ENCODE measurements at places on chromosomes 3 and 15.

DNA sequence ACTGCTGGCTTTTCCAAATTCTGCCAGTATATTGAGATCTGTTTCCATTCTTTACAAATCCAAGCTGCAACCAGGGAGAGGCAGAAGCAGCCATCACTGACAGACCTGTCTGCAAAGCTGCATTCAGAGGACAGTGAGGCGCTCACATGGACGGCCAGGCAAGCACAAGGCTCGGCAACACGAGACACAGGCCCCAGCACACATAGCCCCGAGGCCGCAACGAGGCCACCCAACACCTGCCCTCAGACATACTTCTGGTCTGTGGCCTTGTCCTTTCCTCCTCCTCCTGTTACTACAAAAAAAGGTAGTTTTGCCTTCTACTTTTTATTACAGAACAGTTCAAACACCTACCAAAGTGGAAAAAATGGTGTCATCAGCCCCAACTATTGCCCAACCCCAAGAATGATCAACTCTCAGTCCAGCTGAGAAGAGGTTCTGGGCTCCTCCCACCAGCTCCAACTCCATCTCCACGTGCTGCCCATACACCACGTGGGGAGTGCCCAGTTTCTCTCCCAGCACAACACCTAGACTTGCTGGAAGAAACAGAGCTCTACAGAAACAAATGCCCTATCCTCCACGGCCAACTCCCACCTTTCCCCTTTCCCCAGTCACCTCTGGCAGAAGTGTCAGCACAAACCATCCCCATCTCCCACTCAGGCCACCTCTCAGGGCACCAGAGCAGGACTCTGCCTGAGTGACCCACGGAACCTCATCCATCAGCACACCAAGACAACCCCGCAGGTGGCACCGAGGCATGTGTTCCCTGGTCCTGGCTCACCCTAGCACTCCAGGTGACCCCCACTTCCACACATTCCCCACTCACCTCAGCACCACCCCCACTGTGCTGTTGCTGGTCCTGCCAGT, 7.4 kb downstream of the ZXDC start:
- DNase-seq, result no peak

- no peak for DNase-seq
Measured at GRCh38 chr3:7692866-7693265, 808.8 kb upstream of the LMCD1 start.

GRCh38 chr3:75176937-75177336, 487.2 kb upstream of the FRG2C start:
- no peak for DNase-seq

DNA sequence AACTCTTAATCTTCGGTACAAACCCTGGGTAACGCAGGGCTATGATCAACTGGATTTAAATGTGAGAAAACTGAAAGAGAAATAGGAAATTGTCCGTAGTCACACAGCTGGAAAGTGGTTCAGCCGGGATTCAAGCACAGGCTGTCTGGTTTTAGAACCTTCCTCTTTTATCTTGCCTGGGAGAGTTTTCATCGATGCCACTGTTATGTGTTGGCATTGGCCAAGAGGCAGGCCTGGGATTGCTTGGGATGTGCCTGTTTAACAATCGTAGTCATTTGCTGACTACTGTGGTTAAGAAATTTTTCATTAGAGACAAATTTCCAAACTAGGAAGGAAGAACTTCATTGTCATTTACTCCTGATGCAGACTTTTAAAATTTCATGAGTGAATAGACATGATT, 4.3 kb downstream of the MCTP2 start:
- no peak for DNase-seq

DNA sequence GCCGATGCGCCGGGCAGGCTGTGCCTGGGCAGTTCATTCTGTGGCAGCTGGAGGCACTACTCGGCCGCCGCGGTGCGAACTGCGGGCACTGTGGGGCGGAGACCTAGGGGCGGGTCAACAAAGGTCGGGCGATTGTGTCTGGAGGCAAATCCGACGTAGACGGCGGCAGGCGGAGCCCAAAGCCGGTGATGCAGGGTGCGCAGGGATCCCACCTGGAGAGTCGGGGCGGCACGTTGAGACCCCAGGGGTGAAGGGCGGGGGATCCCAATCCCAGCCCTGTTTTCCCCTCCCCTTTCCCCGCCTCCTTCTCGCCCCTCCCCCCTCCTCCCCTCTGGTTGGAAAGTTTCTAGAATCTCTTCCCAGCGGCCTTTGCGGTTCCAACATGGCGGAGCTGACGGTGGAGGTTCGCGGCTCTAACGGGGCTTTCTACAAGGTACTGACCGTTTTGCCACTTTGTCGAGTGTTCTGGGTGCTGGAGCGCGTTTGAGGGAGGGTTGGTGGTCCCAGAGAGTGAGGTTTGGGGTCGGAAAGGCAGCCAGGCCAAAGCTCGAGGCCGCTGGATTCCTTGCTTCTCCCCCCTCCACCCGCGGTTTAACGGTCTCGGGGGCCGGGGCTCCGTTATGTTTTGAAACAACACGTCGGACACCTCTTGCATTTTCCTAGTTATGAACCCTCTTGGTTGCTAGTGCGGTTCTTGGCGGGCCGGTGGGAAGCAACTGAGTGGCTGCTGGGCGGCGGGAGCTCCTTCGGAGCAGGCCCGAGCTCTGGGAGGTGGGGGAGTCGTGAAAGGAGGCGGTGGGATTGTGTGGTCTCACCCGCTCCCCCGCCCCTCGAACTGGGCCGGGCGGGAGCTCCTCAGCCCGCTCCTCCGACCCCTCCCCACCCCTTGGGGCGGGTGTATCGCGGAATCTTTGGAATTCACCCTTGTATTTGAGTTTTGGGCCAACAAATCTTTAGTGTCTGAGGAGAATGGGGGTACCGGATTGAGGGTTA, at the start of gene FXR1:
Gene FXR1, plus strand, starts transcription at position 367 of the 993 bp plus-strand sequence. Its CDS starts 16 bp downstream, at position 383.
- peak; percentile 56 for DNase-seq

- DNase-seq, result no peak
Measured at GRCh38 chr3:42699511-42699971, 3.1 kb downstream of the HHATL start.

DNA sequence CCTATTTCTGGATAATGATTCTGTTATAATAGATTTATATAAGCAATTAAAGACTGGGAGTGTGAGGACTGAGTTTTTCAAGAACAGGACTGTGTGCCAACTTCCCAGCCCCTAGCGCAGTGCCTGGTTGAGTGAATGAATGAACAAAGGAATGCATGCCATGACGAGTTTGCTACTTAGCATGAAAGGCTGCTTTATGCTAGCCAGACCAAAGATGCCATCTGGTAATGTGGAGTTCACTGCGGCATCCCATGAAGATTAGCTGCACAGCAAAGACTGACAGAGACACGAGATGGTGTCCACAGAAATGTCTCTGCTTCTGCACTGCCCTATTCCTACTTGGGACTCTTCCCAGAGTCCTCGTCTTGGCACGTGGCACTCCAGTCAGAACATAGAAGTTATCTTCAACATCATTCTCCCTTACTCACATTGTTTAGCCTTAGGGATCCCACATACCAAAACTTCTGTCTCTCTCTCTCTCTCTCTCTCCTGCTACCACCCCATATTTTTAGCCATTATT, 283.9 kb upstream of the CTNNB1 start:
- DNase-seq, result no peak

DNA sequence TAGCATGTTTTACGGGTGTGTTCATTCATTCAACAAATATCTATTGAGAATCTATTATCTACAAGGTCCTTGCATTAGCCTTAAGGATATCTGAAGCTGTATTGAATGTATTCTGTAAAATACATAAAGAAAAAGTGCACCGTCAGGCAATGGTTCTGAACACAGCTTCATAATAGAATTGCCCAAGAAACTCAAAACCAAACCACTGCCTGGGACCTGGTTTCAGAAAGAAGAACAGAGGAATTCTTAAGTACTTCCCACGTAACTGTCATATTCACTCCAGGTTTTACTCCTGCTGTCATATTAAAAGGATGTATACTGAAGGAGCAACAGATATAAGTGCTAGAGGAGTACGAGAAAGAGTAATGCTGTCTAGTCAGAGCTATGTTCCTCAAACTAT, 115.9 kb downstream of the FGF12 start:
- no peak for DNase-seq

- DNase-seq, result no peak
Measured at GRCh38 chr3:72182206-72182605, 397.3 kb upstream of the PROK2 start.

DNA sequence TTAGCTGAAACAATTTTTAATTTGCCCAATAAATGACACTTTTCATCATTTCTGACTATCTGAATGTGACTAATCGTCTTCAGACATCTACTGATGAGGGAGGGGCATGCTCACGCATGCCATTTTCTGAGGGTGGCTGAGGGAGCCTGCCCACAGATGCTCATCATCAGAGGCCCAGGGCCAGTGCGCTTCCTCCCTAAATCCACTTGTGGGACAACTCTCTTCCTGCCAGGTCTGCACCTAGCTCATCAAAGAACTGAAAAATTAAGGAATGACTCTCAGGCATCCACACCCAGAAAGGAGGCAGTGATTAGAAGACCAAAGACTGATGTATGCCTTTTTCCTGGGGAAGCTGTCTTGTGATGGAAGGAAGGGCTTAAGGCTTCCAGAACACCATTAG, 22.8 kb downstream of the RTP3 start:
- DNase-seq, result no peak

DNA sequence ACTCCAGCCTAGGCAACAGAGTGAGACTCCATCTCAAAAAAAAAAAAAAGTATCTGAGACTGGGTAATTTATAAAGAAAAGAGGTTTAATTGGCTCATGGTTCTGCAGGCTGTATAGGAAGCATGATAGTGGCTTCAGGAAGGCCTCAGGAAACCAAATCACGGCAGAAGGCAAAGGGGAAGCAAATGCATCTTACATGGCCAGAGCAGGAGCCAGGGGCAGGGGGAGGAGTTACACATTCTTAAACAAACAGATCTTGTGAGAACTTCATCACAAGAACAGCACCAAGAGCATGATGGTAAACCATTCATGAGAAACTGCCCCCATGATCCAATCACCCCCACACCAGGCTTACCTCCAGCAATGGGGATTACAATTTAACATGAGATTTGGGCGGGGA, 37.2 kb downstream of the ACAP2 start:
- DNase-seq, result no peak

DNA sequence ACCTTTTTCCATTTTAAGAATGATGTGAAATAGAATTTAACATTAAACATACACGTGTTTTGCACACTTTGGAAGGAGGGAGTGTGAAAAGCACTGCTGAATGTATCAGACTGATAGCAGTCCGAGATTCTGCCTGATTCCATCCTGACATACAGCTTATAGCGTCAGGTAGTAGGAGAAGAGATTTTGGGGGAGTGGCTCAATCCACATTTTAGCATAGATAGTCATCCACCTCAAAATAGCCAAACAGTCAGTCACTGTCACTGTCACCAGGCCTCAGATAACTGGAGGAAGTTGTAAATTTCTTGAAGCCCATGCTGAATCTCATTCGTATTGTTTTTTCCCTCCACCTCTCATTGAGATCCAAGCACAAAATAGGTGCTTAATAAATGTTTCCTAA, 35.4 kb upstream of the ARHGEF26 start:
- no peak for DNase-seq

DNA sequence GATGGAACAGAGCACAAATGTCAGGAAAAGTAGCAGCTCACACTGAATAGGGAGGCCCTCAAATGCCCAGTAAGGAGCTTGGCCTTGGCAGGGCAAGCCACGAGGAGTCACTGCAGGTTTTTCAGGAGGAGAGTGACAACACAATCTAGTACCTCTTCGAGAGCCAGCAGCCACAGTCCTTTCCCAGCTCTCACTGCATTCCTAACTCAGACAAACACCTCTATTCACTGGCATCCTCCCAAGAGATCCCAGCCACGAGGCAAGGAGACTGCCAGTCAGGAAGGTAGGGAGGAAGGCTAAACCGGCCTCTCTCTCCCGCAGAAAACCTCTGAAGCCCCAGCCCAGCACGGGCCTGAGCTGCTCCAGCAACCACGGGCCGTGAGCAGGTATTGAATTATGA, 146.0 kb upstream of the SMAD3 start:
- no peak for DNase-seq

DNA sequence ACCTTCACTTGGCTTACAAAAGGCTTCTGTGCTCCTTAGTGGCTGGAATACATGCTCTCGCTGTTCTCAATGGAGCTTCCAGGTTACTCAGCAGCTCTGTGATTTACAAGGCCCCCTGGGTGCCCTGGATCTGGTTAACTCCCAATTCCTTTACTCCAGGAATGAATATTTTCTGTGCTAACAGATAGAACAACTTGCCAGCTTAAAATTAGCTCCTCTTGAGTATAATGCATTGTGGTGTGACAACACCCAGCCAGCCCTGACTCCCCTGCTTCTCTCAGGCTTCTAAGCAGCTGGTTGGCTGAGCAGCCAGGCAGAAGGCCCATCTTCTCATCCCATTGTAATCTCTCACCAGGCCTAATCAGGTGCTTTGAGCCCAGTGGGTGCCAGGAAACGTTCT, 246.4 kb downstream of the ALCAM start:
- DNase-seq, result no peak
